CD4-positive, alpha-beta memory T cell (primary cell): ENCODE measurements at places on chromosomes 5 and 9. TPM values are rescaled to one million over a fixed set of nuclear protein-coding genes. Genes with fewer than 3 reads are reported as not detected.

DNA sequence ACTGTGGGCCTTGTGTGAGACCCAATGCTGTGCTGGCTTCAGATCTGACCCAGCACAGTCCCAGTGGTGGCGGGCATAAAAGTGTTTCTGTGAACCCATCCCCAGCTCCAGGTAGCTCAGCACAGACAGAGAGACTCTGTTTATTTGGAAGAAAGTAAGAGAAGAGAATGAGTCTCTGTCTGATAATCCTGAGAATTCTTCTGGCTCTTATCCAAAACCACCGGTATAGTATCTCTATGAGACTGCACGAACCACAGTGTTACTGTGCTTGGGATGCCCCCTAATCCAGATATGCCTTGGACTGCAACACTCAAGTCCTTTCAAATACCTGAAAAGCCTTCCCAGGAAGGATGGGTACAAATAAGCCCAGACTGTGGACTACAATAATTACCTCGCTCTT lies 1660.8 kb upstream of the ACO1 start:
- no peak for DNase-seq

- DNase-seq: no peak
Measured at GRCh38 chr9:97176206-97176605, 131.3 kb upstream of the CCDC180 start.

DNA sequence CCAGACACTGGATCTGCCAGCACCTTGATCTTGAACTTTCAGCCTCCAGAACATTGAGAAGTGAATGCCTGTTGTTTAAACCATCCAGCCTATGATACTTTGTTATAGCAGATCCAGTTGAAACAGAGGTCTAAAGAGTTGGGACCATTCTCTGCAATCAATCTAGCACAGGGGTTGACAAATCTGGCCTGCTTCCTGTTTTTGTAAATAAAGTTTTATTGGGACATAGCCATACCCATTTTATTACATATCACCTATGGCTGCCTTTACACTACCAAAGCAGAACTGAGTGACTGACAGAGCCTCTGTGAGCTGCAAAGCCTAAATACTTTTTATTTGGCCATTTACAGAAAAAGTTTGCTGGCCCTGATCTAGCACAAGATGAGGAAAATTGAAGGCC lies 62.0 kb downstream of the BARX1 start:
- DNase-seq: no peak

GRCh38 chr5:155943516-155944407 lies 383.2 kb upstream of the SGCD start:
- DNase-seq: peak; percentile 43

DNA sequence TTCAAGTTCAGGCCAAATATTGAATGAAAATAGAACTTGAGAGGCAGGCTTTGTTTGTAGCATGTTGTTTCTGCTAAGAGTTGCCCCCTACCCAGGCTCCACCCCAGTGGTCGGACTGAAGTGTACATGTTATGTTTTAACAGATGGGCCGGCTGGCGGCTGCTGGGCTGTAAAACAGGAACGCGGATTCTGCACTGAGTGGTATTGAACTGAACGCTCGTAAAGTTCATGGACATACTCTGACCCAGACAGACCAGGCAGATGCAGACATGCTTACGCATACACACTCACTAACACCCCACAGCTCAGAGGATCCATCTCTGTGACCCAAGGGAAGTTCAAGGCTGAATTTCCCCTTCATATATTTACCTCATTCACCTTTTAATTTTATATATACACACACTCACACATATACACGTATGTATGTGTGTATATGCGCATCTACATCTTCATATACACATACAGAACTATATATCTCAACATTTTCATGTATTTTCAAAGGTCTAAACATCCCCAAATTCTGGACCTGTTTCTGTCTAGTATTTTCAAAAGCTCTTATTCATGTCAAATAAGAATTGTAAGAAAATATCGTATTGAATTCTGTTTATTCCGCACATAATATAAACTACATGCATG lies 1.4 kb downstream of the MARCHF3 start:
- DNase-seq: no peak

DNA sequence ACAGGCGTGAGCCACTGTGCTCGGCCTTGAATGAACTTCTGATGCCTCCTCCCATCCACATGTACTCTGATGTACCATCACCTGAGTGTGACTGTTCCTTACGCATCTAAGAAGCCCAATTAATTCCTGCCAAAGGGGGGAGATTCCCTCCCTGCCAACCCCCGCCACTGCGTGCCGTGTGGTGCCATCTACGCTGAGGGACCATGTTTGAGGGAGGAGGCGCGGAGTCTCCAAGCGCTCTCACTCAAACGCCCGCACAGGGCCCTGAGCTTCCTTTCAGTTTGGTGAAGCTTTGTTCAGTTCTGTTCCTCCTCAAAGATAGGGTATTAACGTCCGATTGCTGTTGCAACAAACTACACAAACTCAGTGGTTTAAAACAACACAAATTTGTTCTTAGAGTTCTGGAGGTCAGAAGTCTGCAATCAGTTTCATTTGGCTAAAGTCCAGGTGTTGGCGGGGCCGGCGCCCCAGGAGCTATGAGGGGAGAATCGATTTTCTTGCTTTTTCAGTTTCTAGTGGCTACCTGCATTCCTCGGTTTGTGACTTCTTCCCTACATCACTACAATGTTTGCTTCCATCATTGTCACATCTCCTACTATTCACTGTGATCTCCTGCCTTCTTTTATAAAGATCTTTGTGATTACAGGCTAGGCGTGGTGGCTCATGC lies 13.9 kb upstream of the PRXL2C start:
- DNase-seq: no peak

DNA sequence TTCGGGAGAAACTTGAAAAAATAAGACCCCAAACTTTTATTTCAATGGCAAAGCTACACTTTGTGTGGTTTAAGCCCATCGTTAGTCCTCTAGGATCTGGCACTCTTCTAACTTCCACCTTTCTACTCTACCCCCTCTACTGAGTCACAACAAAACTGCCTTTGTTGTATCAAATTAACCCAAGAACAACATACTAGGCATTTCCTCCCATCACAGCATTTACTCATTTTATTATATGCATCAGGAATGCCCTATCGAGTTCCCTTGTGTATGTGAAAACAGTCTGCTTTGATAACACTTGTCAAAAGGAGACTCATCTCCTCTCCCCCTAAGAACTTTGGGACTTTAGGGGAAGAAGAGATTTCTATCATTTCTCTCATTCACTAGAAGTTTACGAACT lies 158.9 kb upstream of the FREM1 start:
- no peak for DNase-seq

DNA sequence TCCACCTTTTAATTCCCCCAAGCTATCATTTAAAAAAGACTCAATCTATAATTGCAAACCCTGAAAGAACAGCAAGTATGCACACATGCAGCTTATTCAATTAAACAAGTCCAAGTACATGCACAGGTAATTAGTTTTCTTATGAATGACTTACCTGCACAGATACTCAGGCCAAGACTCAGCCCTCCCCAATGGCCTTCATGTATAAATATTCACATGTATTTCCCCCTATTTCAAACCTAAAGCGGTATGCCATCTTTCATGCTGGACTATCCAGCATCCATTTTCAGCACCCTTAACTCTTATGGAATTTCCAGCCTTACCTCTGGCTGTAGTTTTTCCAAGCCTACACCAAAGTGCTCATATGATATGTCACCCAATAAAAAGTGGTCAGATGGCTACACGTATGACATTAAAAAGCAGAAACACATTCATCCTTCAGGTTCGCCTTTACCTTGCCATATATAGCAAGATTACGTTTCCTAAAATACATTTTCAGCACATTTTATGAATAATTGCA lies 205.5 kb downstream of the MEF2C start:
- no peak for DNase-seq

- DNase-seq: no peak
Measured at GRCh38 chr5:153998010-153998409, 40.7 kb downstream of the FAM114A2 start.

GRCh38 chr5:159174511-159175168 lies 34.7 kb downstream of the RNF145 start:
- no peak for DNase-seq

- DNase-seq: no peak
Measured at GRCh38 chr9:111957856-111958631, 61.4 kb downstream of the UGCG start.

DNA sequence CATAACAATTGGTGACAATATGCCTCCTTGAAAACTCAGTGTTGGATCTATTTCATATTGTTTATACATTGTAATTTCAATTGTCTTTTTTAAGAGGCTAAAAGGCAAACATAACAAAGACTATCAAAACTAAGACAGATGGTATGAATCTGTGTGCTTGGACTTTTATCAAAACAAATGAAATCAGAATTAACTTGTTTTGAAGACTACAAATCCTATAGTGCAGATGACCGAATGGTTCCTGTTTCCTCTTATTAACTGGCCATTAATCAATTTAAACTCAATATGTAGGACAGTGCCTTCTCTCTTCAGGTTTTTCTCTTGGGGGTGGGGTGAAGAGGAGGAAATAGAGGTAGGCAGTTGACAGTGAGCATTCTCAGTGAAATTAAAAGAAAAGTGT lies 366.9 kb upstream of the GRAMD2B start:
- DNase-seq: no peak

DNA sequence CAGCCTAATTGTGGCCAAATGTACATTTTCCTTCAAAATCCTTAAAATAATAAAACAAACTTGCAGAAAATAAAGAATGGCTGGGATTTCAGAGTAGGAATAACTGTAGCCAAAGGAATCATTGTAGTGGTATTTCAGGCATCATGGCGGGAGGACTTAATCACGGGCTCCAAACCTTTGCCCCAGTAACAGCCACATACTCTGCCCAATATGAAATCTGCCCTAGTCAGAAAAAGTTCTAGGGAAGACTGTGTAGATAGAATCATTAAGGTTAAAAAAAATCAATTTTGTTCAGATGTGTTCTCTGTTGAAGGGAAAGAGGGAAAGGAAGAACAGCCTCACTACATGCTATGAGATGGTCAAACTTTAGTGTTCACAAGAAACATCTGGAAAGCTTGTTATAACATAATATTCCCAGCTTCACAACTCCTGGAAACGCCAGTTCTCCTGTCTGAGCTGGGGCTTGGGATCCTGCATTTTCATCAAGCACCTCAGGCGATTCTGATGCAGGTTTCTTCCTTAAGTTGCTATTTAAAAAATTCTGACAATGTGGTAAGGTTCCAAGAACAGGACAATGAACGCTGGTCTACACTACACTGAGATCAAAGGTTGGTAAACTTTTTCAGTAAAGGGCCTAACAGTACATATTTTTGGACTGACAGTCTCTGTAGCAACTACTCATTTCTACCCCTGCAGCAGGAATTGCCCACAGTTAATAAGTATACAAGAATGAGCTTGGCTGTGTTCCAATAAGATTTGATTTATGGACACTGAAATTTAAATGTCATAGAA lies 87.9 kb downstream of the CEMIP2 start:
- no peak for DNase-seq

GRCh38 chr5:9405196-9405754 lies 140.6 kb downstream of the SEMA5A start:
- DNase-seq: no peak

DNA sequence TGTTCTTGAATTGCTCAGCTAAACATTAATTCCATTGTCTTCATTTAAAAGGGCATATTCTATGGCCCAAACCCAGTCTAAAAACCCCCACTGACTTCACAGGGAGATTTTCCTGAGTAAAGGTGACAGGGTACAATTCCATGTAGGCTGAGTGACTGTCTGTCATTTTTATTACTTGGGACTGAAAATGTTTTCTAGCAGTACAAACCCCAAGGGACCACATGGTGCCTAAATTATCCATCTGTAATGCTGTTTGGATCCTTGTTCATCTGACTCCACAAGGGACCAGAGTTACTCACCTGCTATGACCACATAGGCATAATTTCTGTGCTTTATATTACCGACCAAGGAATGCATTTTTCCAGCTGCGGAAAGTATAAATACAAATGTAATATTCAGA lies 349.1 kb downstream of the ZNF608 start:
- DNase-seq: no peak

GRCh38 chr5:124289641-124290311 lies 456.7 kb downstream of the ZNF608 start:
- no peak for DNase-seq

- peak; percentile 10 for DNase-seq
Measured at GRCh38 chr5:158958021-158958994, 141.4 kb downstream of the EBF1 start.

- no peak for DNase-seq
Measured at GRCh38 chr9:109792951-109793546, 13.1 kb downstream of the PALM2AKAP2 start.

The TAF1L gene
- 0.12 TPM for total RNA-seq

The DIPK1B gene
- not detected for total RNA-seq

The TRIM14 gene
- total RNA-seq: 86.2 TPM

The GNA14 gene
- not detected for total RNA-seq

The BRINP1 gene
- total RNA-seq: not detected

The SCGB3A2 gene
- total RNA-seq: not detected

The CCL27 gene
- total RNA-seq: not detected

The GRM6 gene
- total RNA-seq: not detected

The STOM gene
- 82.8 TPM for total RNA-seq
